D341Med (cell line): ENCODE measurements at places on chromosomes 5 and 9.

GRCh38 chr5:127696683-127697082 lies 6.5 kb upstream of the CCDC192 start:
- DNase-seq = no peak

DNA sequence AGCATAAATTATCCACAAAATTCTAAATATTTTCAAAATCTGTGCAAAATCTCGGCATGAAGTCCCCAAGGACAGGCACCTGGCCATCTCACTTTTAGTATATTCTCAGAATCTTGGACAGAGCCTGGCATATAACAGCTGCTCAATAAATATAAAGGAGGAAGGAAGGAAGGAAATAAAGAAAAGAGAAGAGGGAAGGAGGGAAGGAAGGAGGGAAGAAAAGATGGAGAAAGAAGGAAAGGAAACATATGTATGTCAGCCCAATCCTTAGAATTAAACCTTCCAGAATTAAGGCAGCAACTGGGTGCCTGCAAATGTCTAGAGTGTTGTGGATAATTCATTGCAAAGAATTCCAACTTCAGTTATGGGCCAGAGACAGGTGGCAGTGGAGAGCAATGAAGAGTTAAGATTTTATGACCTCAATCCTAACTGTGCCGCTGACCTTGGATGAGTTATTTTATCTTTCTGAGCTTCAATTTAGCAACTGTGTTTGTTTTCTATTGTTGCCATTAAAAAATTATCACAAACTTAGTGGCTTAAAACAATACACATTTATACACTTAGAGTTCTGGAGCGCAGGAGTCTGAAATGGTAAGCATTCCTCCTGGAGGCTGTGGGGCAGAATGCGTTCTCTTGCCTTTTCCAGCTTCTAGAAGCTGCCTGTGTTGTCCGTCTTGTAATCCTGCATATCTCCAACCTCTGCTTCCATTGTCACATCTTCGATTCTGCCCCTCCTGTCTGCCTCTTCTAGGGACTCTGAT lies 200.9 kb upstream of the MSX2 start:
- DNase-seq = no peak

- no peak for DNase-seq
Measured at GRCh38 chr5:179146277-179146676, 86.1 kb downstream of the ZNF354C start.

- DNase-seq = no peak
Measured at GRCh38 chr9:124350494-124351263, 64.6 kb downstream of the PSMB7 start.

DNA sequence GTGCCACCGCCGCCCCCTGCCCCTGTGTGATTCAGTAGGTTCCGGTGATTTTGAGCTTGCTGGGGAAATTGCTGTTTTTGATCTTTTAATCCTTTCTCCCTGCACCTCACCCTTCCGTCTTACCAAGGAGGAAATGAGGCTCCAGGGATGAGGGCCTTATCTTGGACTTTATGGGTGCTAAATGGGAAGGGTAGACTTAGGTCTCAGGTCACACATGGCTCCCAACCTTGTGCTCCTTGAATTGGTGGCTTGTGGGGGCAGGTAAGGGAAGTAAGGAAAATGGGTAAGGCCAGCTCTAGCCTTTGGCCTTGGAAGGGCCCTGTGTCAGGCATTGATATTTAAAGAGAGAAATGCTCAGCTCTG lies 1.9 kb downstream of the ERGIC1 start:
- no peak for DNase-seq

DNA sequence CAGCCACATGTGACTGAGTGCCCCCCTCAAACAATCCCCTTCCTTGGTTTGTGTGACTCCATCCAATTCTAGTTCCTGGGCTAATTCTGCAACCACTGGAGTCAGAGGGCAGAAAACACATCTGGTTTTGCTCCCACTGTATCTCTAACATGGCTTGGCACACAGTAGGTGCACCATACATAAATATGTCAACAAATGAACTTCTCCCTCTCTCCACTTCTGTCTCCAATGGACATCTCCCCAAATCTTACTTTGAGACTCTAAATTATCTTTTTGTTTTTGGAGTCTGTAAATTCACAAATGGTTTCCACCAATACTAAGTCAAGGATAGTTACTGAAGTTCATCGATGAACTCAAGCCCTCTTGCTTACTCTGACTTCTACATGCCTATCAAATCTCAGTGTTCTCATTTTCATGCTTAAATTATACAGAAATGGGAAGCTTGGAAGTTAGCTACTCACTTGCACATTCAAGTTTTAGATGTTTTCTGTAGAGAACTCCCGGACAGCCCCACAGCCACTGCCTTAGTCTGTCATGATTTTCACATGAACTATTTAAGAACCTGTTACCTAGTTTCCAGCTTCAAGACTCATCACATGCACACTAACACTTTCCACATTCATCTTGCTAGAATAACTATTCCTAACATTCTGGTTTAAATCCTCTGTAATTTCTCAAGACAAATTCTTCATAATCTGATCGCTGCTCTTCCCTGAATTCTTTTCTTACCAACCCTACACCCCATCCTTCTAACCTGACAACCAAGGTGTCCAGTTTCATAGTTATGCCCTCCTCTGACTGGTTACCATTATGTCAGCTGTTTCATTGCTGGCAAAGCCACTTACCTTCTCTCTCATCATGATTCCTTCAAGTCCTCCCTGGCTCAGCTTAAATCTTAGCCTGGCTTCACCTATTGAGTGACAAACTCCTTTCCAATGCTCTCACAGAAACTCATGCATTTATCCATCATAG lies 6.0 kb downstream of the RPL37 start:
- no peak for DNase-seq
